ENCODE measurements at places on chromosomes 6 and 20.

DNA sequence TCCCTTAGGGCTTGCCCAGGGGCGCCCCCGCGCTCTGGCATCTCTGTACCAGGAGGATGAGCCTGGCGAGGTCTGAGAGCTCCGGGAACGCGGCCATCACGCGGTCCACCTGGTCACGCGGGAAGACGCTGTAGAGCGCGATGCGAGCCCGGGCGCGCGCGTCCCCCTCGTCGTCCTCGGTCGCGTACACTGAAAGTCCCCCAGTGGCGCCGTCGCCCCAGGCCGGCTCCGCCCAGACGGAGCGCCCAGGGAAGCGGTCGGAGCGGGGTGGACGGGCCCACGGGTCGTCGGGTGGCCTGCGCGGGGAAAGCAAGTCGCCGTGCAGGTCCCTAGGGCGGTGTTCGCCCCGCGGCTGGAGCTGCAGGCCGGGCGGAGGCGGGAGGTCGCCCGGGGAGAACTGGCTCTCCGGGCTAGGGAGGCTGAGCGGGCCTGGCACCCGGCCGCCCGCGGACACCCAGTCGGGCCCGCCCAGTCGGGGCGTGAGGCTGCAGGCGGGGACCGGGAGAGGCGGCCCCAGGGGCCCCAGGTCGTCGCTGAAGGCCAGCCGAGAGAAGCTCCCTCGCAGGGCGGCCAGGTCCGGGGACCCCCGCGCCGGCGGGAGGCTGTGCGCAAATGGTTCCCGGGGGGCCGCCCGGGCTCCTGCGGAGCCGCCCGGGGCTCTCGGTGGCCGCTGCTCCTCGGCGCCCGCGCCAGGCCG, 34.0 kb downstream of the ZC3H12D start:
- no peak for DNase-seq

DNA sequence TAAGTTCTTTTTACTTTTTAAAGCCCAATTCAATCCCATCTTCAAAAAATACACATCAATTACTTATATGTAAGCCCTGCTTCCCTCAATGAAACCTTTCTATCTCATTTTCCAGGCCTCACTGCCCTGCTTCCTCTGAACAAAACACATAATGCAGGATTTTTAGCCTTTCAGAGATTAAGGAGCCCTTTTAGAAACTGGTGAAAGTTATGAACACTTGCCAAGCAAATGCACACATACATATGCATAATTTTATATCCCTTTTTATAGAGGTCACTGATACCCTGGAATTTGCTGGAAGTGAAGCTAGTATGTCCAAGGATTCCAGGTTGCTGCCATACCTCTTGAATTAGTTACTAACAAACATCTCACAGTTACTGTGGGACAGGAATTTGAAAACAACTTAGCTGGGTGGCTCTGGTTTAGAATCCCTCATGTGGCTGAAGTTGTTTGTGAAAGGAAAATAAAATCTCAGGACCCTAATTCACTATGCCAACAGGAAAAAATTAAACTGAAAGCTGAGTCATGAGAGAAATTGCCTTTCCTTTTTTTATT, 75.8 kb downstream of the UBE3D start:
- no peak for DNase-seq

GRCh38 chr6:150072201-150072600, 3.3 kb upstream of the ULBP3 start:
- DNase-seq: no peak

DNA sequence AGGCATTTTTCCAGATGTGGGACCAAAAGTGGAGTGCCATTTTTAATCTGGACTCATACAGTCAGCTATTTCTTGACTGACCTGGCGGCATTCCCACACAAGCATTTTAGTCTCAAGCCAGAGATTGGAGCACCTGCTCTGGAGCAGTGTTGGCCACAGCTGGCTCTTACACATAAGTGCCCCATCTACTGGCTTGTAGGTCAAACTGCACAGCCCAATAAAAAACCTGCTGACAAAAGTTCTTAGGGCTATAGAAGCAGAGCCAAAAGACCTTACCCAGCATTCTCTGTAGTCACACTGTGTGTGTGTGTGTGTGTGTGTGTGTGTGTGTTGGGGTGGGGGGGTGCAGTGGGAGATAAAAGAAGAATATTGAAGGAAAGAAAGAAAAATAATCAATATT, 38.6 kb upstream of the SENP6 start:
- DNase-seq: no peak

DNA sequence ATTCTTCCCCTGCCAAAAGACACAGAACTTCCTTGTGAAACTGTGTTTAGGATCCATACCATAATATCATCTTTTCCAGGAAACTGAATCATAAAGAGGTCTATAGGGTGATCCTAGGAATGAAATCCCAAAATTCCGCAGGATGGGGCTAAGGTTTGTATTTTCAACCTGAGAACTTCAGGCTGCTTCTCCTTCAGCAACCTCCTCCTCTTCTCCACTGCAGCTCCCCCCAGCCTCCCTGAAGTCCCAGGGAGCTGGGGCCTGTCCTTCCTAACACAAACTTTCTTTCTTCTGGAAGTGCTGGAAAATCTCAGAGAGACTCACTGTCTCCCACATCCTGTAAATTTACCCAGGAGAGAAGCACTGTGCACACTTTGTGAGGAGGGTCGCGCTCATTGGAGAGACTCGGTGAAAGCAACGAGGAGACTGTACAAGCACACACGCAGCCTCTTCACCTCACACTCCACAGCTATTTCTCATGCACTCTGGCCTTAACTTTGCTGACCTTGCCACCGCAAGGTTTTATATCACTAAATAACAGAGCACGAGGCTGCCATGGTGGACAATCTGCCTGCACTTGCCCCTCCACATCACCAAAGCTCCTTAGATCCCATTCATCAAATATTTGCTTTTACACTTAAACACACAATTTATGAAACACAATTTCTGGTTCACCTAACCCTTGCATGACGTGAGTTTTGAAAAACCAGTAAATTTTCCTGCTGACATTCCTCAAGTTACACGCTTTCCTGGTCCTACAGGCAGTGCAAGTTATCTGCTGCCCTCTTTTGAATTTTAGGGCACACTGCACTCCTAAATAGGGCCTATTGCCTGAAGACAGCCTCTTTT, 14.3 kb downstream of the ID4 start:
- DNase-seq: peak; percentile 78

DNA sequence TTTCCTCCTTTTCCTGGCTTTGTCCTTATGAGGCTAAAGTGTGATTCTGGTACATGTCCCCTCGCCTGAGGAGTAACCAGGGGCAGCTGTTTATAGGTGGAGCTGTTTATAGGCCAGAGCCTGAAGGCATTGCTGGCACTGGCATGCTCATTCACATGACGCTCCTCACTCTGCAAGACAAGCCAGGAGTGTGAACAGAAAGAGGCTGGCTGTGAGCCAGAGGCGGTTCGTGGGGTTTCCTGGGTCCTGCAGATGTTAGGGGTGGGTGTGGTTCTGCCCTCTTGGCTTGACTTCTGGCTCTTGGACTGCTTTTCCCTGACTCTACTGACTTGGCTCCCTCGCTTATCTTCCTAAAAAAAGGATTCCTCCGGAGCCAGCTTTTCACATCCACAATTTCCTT, 12.8 kb upstream of the MDFI start:
- DNase-seq: peak; percentile 28

GRCh38 chr6:131775886-131776285, 31.9 kb upstream of the ENPP1 start:
- DNase-seq: no peak
